GDM1 (cell line): ENCODE measurements at places on chromosomes 7 and 10.
A peak's percentile ranks its signal among the peaks of the same experiment; 100 is the strongest.

DNA sequence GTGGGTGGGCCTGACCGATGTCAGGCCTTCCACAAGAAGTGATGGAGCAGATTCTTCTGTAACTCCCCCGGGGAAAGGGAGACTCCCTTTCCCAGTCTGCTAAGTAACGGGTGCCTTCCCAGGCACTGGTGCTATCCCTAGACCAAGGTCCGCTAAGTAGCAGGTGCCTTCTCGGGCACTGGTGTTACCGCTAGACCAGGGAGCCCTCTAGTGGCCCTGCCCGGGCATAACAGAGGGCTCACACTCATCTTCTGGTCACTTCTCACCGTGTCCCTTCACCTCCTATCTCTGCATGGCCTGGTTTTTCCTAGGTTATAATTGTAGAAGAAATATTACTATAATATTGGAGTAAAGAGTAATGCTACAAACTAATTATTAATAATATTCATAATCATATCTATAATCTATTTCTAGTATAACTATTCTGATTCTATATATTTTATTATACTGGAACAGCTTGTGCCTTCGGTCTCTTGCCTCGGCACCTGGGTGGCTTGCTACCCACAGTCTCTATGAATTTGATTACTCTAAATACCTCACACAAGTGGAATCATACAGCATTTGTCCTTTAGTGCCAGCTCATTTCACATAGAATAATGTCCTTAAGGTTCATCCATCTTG, 1378.7 kb downstream of the XPNPEP1 start:
- DNase-seq: peak; percentile 11

DNA sequence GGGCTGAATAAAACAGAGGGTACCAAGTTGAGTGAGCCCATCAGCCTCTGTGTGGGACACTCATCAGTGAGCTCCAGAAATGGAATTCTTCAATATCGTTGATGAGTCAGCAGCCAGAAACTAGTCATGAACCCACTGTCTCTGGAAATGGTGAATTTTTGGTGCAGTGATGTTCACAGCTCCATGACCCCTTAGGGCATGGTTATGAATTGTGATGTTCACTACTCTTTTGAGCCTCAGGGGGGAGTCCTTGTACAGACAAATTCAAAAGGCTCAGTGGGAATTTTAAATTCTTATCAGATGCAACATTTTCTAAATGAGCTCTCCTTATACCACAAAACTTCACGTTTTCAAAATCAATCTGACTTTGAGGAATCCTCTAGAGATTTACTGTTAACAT, 335.7 kb downstream of the PHTF2 start:
- DNase-seq: no peak

GRCh38 chr7:151168003-151168786, 701 bp upstream of the GBX1 start:
- peak; percentile 20 for DNase-seq

DNA sequence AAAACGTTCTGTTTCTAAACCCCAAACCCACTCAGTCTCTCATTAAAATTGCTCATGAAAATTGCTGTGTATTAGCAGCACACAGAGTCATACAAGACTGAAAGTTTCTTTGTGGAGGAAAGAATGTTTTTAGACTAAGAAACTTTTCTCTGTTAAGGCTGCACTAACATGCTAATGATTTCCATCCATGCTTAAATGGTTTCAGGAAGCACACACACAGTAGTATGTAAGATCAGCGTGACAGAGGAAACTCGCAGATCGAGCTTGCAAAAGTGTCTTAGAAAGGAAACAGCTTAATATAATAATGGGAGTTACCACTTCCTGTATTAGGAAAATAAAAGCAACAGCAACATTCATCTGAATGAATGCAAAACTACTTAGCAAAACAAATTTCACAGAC, 112.7 kb downstream of the ICA1 start:
- no peak for DNase-seq
